BJ (cell line): ENCODE measurements at places on chromosomes 5 and 9. TPM values are rescaled to one million over a fixed set of nuclear protein-coding genes. Genes with fewer than 3 reads are reported as not detected.

GRCh38 chr5:28344836-28345433, 1306.5 kb upstream of the CDH9 start:
- no peak for DNase-seq

GRCh38 chr5:88515881-88516819, 247.5 kb upstream of the TMEM161B start:
- DNase-seq = no peak

GRCh38 chr9:104987743-104988142, 59.8 kb upstream of the ABCA1 start:
- no peak for DNase-seq

DNA sequence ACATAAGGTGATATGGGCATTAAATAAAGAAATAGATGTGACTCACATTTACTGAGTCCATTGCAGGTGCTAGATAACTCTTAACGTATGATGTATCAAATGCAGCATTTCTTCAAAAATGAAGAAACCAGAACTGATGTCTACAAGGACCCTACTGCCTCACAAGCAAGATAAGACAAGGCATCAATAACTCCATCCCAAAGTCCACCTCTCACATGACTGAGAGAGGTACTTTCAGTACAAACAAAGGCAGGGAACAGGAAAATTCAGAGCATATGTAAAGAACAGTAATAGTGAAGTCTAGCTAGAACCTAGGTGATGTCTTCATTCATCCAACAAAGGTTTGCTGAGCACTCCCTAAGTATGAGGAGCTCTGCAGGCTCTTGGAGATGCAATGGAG, 54.7 kb downstream of the KLHL3 start:
- DNase-seq = no peak

GRCh38 chr9:7176561-7176960, 418.8 kb downstream of the KDM4C start:
- DNase-seq = no peak

The ROPN1L gene
- 0.54 TPM in 2 replicates for polyA plus RNA-seq

The HMGXB3 gene
- polyA plus RNA-seq = 33.4 and 39.0 TPM in 2 replicates

The DDX4 gene
- not detected in 2 replicates for polyA plus RNA-seq

The ROR2 gene
- 0.59 and 1.1 TPM in 2 replicates for polyA plus RNA-seq

The SLC46A2 gene
- not detected in 2 replicates for polyA plus RNA-seq

The TSSK1B gene
- not detected in 2 replicates for polyA plus RNA-seq
